ENCODE measurements at places on chromosomes 2 and 18.

DNA sequence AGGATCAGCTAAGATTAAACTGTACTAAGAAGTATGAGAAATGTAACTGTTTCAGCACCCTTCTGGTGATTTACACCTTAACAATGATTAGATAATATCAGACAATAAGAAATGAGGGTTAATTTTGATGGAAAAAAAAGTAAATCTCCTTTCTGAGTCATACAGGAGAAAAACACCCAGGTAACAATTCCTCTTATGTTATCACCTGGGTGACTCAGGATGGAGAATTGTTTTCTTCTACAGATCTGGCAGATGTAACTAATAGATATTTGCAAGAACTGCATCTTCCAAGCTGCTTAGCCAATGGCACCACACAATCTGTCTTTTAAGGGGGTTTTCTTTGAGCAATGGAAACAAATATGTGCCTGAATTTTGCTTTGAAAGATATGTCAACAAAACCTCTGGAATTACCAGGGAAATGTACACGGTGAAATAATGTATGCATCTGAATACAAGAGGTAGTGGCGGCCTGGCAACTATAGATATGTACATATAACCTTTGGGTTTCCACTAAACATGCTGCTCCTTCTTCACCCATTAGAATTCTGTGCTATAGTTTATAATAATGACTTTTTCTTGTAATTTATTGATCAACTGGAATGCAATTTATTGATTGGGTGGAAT is 407.9 kb downstream of the CPS1 start:
- no peak for DNase-seq

DNA sequence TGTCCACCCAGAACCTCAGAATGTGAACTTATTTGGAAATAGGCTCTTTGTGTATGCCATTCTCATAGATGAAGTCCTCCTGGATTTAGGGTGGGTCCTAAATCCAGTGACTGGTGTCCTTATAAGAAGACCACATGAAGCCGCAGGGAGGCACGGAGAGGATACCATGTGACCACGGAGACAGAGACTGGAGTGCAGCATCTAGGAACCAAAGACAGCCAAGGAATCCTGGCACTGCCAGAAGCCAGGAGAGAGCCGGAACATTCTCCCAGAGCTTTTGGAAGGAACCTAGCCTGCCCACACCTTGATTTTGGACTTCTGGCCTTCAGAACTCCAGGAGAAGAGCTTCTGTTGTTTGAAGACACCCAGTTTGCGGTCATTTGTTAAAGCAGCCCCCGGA is 49.7 kb downstream of the ARL4C start:
- no peak for DNase-seq

GRCh38 chr2:116585669-116586327 is 1228.7 kb upstream of the DDX18 start:
- no peak for DNase-seq

GRCh38 chr18:11454040-11454439 is 155.4 kb upstream of the SLC35G4 start:
- DNase-seq: no peak

GRCh38 chr2:241110089-241110606 is 8.1 kb upstream of the MTERF4 start:
- DNase-seq: no peak
